ENCODE measurements at places on chromosomes 1 and 21.
A peak's percentile ranks its signal among the peaks of the same experiment; 100 is the strongest.

- peak; percentile 72 for DNase-seq
Observed at GRCh38 chr21:25708467-25709065, 26.1 kb downstream of the ATP5PF start.

GRCh38 chr1:24094554-24094953, 17.4 kb downstream of the MYOM3 start:
- DNase-seq, result no peak

GRCh38 chr1:60891281-60891680, 191.1 kb upstream of the NFIA start:
- DNase-seq, result no peak

DNA sequence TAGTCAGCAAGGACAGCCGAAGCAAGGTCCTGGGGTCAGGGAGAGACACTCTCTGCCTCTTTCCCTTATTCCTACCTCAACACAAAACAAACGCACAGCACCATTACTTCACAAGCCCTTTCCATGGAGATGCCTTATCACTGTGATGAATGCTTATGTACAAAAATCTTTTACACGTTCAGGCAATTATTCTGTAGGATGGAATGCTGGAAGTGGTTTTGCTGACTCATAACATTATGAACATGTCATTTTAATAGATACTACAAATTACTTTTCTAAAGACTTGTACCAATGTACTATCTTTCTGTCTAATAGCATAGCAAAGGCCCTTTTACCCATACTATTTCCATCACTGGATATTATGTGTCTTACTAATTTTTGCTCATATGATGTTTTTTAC, 98.4 kb downstream of the TTLL7 start:
- DNase-seq, result no peak

DNA sequence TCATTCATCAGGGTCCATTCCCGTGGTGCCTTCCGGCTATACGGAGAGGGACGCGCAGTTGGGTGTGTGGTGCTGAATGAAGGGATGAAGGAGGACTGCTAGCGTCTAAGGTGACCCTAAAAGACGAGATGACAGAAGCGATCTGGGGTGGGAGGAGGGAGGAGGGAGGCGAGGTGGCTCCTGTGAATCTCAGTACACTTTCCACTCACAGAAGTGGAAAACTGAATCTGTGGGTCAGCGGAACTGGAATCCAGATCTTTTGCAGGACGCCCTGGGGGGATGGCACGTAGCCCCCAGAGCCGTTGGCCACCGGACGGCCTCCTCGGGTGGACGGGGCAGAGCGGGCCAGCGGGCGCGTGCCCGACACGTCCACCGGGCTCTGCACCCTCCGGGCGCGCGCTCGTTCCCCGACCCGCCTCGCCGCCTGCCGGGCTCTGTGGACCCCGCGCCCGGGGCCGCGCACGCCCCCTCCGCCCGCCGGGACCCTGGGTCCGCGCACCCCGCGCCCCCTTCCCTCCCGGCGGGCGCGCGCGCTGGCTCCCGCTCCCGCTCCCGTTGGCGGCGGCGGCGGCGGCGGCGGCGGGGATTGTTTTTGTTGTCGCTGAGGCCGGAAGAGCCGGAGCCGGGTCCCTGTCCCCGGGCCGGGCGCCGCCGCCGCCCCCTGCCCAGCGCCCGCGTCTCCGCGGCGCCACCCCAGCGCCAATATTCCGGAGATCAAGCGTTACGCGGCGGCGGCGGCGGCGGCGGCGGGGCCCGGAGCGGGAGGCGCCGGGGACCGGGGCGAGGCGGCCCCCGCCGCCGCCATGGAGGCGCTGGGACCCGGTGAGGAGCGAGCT, at the start of gene AGO4:
AGO4 (plus strand) TSS at position 403 of the 836 bp plus-strand sequence; CDS start at position 804, 401 bp downstream.
- peak; percentile 43 for DNase-seq

- peak; percentile 73 for DNase-seq
Observed at GRCh38 chr1:101128211-101128727, 102.7 kb upstream of the DPH5 start.

DNA sequence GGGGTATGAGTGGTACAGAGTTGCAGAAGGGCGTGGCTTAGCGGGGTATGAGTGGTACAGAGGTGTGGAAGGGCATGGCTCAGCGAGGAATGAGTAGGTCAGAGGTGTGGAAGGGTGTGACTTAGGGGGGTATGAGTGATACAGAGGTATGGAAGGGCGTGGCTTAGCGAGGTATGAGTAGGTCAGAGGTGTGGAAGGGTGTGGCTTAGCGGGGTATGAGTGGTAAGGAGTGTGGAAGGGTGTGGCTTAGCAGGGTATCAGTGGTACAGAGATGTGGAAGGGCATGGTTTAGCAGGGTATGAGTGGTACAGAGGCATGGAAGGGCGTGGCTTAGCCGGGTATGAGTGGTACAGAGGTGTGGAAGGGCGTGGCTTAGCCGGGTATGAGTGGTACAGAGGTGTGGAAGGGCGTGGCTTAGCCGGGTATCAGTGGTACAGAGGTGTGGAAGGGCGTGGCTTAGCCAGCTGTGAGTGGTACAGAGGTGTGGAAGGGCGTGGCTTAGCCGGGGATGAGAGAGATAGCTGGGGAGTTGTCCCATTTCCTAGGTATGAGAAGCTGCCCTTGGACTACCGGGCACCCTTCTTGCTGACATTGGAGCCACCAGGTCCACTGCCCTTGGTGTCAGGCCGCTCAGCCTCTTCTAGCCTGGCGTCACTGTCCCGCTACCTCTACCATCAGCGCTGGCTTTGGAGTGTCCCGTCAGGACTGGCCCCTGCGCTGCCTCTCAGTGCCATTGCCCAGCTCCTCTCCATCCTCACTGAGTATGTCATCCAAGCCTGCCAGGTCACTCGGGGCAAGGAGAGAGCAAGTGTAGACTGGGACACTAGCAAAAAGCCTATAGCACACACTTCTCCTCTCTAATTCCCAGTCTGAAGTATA, 29.8 kb downstream of the HYI start:
- no peak for DNase-seq

DNA sequence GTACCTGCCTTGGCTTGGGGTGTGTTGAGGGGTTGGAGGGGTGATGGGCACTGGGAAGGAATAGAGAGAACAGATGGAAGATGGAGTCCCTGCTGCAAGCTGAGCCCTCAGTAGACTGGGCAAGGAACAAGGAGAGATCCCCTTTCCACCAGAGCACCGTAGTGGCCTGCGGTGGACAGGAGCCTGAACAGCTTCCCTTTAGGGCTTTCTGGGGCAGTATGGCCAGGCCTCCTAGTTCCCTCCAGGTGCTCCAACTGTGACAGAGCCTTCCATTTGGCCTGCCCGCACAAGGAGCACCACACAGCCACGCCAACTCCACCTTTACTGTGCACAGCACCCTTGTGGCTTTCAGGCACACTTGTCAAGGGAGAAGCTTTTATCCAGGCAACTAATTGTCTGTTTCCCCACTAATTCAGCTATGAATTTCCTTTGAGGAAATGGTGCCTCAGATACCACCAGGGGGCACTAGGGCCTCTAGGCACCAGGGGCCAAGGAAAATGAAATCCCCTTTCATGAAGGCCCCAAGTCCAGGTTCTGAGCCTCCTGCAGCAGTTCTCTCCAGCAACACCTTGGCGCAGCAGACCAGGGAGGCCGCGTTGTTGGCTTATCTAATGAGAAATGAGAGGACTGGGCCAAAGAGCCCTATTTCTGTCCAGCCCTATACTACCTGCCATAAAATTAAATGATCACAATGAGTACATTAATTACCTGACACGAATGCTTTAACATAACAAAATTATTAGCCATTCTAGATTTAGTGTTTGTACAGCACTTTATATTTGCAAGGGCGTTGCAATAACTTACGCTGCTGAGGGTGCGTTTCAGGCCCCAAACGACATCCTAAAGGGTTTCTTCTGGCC, 23.1 kb upstream of the ERI3 start:
- DNase-seq, result peak; percentile 76

DNA sequence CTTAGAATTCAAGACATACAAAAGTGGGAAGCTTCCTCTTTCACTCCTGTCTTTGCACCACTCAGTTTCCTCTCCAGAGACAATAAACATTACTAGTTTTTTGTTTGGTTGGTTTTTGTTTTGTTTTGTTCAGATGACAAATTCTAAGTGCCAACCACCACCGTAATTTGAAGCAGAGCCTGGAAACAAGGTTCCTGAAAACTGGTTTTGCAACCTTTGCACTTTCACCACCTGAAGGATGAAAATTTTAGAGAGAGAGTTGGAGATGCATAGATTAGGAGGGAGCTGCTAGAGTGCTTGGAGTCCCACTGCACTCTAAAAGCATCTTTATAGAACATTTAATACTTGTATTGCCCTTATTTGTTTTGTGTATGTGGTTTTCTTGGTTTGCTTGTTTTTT, 20.2 kb upstream of the MGST3 start:
- no peak for DNase-seq

DNA sequence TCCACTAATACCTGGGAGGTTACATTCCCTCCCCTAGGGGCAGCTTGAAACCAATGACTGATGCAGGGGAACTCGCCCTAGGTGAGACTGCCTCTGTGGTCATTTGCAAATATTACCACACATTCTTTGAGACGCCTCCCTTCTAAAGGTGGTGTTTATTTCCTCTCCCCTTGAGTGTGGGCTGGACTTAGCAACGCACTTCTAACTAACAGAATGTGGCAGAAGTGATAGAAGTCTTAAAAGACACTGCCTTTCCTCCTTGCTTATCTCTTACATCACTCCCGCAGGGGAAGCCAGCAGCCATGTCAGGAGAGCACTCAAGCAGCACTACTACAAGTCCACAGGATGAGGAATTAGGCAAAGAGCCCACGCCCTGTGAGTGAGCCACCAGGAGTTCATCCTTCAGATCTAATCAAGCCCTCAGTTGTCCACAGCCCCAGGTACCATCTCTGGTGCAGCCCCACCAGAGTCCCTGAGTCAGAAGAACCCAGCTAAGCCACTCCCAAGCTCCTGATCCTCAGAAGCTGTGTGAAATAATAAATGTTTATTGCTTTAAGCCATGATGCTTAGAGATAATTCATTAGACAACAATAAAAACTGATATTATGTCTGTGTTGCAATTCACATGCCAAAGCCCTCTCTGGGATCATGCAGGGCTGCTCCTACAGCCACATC, 14.8 kb upstream of the MATN1 start:
- no peak for DNase-seq

GRCh38 chr1:182384387-182384960, 7.1 kb downstream of the GLUL start:
- DNase-seq, result no peak

DNA sequence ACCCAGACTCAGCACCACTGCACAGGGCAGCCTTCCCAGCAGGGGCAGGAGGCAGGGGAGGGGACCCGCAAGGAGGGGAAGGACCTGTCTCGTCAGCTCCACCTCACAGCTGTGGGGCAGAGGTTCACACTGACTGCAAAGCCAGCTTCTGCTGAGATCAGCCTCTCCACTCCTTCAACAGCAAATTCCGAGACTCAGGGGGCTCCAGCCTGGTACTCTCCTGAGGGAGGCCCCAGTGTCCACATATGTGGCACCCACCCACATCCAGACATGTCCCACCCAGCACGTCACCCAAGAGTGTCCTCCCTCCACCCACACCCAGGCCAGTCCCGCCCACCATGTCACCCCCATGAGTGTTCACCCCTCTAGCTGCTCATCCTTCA, 329.5 kb downstream of the NPHP4 start:
- no peak for DNase-seq

- peak; percentile 83 for DNase-seq
Observed at GRCh38 chr1:27366411-27367159, at the start of gene MAP3K6. TSS of gene MAP3K6 (minus strand) at chr1:27366961. CDS start at chr1:27366597, 364 bp downstream.

GRCh38 chr1:19825298-19825697, 10.2 kb upstream of the RNF186 start:
- no peak for DNase-seq

DNA sequence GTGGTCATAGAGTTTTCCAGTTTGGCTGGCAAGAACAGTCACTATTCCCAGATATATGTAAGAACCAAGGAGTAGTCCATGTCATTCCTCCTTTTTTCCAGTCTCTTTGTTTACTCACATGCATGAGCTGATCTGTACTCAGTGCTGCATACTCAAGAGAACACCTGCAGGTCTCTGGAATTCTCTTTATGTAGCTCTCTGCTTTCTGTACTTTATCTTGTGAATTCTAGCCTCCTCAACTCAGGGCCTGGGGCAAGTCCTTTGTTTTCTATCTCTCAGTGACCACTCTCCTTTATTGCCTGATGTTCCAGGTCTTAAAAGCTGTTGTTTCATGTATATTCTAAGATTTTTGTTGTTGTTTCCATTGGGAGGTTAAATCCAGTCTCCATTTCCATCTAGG, 478.9 kb downstream of the DPYD start:
- no peak for DNase-seq

DNA sequence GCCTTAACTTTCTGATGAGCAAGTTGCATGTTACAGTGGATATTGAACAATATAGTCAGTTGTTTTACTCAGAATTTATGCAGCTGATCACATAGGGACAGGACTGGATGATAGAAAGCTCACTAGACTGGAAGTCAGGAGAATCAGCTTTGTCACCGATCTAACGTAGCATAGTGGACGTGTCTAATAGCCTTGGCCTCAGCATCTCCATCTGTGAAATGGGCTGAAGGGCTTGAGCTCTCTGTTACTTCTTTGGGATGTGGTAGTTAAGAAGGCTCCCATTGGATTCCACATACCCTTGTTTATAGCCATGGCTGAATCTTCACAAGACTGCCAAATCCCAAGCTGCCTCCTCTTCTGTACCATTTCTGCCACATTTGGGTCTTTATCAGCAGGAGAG, 190.6 kb downstream of the GRIK1 start:
- DNase-seq, result no peak

DNA sequence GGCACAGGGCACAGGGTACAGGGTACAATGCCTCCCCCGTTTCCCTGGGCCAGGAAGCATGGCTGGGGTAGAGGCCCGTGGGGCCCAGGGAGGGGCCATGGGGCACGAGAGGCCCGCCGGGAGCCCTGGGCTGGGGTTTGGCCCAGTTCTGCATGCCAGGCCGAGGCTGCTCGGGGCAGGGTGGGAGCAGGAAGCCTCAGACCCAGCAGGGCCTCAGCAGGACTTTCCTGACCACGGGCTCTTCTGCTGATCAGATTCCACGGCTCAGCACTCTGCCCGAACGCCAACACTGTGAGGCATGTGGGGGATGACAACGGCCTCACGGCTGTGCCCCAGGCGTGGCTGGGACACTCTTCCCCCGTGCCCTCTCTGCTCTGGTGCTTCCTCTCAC, 104.3 kb downstream of the NPHP4 start:
- DNase-seq, result peak; percentile 4

DNA sequence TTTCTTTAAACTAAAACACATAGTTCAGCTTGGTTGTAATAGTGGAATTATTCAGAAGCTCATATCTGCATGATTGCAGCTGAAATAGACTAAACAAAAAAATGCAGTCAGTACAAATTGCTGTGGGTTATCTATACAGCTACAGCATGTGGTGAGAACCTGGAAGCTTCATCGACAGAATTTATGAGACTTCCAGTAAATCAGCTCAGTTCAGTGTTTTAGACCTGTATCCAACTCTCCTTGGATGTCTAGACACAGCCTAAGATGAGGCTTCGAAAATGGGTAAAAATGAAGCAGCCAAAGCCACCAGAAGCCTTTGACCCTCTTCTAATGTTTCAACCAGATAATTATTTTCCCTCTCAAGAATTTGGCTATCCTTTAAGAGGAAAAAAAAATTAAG, 127.1 kb upstream of the C1orf105 start:
- no peak for DNase-seq

GRCh38 chr1:107664982-107665925, 299.7 kb downstream of the VAV3 start:
- no peak for DNase-seq
